ENCODE measurements at places on chromosomes 6 and 20.

GRCh38 chr6:2712102-2712501, 38.6 kb downstream of the MYLK4 start:
- DNase-seq: no peak

- no peak for DNase-seq
Observed at GRCh38 chr6:101489456-101489855, 95.9 kb downstream of the GRIK2 start.

DNA sequence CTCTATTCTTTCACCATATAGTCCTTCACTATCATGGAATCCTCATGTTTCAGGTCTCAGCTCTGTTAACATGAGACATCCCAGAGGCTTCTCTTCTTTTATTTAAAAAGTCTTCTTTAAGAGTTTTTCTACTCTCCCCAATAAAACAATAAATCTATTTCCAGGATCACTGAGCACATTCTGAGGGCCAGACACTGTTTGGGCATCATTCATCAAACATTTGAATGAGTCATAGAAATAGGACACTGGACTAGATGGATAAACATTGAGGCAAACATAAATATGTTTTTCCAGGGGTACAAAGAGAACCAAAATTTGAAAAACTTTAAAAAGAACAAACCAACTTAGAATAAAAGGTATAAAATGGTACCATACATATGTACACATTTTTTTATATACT, 554.4 kb downstream of the KIF16B start:
- DNase-seq: no peak

DNA sequence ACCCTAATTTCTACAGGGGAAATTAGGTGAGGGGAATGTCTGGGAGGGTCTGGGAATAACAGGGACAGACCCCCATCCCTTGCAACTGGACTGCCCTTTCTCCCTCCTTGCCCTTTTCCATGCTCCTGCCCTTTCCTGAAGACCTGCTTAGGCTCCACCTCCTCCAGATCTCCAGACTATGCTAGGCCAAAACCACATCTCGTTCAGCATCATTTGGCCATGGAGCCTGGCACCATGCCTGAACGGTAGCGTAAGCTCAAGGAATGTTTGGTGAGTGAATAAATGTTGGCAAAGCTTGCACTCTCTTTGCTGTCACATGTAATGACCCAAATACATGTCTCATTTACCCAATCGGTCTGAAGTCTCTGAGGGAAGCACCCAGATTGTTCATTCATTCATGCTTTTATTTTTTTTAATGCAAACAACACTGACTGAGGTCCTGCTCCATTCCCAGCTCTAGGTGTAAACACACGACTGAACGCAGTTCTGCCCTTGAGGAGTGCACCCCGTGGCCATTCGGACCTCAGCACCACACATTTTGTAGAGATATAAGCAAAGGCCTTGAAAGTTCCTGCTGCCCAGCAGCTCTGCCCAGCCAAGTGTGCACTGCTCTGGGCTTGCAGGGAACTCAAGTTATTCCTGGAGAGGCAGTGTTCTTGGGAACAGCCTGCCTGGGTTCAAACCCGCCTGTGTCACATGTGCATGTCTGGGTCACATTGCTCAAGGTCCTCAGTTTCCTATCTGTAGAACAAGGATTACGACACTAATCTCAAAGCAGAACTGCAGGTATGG, 1.1 kb upstream of the GRM4 start:
- DNase-seq: peak; percentile 37

- no peak for DNase-seq
Observed at GRCh38 chr6:118280210-118280609, 267.9 kb upstream of the PLN start.

DNA sequence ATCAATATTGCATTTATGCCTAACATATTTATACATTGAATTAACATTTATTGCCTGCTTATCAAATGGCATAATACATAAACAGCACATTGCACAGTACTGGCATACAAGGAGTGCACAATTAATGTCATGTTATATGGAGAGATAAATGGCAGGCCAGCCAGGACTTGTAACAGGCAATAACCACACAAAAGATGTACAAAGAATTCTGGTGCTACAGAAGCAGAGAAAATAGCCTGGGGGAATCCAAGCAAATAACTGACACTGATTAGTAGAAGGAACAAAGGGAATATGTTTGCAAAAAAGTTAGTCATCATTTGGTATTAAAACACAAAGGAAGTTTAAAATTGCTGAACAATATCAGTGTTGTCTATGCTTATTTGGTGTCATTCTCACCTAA, 27.3 kb downstream of the COL21A1 start:
- DNase-seq: no peak

DNA sequence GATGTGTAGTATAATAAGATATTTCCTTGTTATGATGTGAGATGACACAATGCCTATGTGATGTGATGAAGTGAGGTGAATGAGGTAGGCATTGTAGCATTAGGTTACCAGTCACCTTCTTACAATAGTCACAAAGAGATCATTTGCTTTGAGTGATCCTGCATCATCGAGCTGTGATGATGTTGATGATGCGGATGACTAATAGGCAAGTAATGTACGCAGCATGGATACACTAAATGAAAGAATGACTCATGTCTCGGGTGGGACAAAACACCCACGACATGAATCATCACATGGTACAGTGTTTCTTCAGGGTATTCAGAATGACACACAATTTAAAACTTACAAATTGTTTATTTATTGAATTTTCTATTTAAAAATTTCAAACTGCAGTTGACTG, 806.3 kb upstream of the GJE1 start:
- DNase-seq: no peak

GRCh38 chr6:122853259-122853995, 64.4 kb downstream of the SMPDL3A start:
- no peak for DNase-seq

DNA sequence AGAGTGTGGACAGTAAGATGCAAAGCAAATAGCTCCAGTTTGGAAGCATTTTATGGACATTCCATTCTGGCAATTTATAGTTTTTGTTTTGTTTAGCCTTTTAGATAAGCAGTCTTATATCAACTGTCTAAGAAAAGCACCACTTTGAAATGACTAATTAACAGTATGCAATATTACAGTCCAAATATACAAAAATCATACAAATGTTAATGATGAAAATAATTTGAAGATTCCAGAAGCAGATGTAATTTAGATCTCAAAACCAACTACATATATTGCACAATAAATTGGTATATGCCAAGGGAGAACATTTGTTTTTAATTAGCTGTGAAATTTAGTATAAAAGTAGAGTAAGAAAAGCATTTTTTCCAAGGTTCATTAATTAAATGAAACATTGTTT, 158.8 kb downstream of the KIF6 start:
- no peak for DNase-seq

- DNase-seq: no peak
Observed at GRCh38 chr20:20406306-20406705, 38.4 kb downstream of the INSM1 start.

DNA sequence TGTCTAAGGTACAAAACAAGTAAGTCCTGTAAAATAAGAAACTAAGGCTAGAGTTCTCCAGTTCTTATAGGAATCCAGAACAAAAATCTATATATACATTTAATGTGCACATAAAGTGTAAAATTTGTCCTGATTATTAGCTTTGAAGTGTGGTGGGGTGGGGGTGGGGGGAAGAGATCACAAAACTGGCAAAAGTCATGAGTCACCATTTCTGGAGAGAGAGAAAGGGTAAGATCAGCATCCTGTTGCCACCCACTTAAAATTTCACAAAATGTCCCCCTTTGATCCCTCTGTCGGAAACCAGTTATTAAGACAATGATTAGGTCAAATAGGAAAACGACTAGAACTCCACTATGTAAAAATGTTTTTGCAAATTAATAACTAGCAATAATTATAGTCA, 482.0 kb upstream of the POU3F2 start:
- no peak for DNase-seq

- no peak for DNase-seq
Observed at GRCh38 chr6:130259140-130259539, 36.4 kb upstream of the SAMD3 start.
